ENCODE measurements at places on chromosomes 5 and 9. TPM values are rescaled to one million over a fixed set of nuclear protein-coding genes. Genes with fewer than 3 reads are reported as not detected.

The OBP2B gene
- total RNA-seq: not detected

The ZBTB5 gene
- 22.6 TPM for total RNA-seq

The CDC20B gene
- total RNA-seq: 0.25 TPM

The SPOCK1 gene
- 93.4 TPM for total RNA-seq

The NDST1 gene
- total RNA-seq: 28.0 TPM

All from temporal lobe (tissue), 4 donors.